ENCODE measurements at places on chromosomes 16 and 17.

- DNase-seq, result no peak
These were observed 1.6 kb downstream of the FHOD1 start for GRCh38 chr16:67245674-67246080.

DNA sequence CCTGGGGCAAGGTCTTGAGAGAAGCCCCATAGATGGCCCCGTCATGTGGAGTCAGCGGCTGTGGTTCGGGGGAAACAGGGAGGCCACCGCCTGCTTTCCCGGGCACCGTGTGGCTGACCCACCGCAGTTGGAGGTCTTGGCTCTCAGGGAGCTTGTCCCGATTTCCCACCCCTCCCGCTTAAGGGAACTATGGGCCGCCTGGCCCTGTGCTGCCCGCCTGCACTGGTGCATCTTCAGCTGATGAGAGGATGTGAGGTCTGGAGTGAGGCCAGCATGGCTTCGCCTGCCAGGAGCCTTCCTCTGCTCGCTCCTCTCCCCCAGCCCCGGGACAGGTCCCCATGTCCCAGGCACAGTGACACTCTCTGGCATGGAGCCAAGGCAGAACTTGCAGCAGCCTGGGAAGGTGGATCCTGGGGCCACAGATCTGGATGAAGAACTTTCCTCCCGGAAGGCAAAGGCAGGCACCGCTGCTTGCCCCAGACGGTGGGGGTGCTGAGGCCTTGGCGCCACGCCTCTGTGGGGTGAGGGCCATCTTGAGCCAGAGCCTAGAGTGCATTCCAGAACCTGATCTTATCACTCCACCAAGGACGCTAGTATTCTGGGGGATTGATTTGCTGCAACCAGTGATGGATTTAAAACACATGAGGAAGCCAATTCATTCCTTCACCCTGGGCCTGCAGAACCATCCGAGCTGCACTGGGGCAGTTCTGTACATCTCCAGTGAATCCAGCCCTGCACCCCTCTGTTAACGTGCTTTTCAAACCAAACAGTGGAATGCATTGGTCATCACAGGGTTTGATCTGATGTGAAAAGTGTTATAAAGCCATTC lies 178.6 kb upstream of the TNRC6C start:
- no peak for DNase-seq

DNA sequence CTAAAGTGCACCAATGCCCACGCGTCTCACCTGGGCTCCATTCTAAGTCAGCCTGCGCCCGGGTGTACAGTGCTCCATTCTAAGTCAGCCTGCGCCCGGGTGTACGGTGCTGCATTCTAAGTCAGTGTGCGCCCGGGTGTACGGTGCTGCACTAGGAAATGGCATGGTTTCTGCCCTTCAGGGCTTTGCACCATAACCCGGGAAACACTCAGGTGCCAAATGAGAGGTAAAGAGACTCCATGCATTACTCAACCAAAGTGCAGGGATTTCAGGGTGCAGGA lies 29.2 kb upstream of the FASN start:
- DNase-seq, result no peak

- DNase-seq, result no peak
These were observed 15.7 kb downstream of the MVP start for GRCh38 chr16:29835926-29836325.

DNA sequence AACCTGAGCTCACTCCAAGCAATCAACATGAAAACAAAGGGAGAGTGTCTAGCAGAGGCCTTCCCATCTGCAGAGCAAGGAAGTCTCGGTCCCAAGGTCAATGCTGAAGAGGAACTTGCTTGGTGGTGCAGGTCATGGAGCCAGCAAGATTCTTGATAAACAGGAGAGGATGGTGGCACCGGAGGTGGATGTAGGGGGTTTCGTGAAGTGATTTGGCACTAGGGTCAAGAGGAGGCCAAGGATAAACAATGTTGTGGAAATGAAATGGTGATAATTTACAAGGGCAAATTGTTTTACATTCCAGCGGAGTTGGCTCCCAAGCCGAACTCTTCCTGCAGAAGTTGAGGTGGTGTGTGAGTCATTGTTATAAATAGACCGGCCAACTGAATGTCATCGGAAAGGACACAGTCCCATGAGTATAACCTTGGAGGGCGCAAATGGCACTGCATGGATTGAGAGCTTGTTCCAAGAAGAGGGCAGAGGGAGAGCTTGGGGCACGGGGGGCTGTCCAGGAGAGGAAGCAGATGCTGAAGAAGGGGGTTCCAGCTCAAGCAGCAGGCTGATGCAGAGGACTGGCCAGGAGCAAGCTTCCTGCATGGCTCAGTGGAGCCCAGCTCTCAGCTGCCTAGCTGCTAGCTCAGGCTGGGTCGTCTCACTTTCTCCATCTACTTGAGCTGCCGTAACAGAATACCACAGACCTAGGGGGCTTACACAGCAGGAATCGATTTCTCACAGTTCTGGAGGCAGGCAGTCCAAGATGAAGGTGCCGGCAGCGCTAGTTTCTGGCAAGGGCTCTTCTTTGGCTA lies 136.6 kb downstream of the COPRS start:
- DNase-seq, result no peak

All from NCI-H1105 (cell line).